ENCODE measurements at places on chromosomes 6 and 20.
A peak's percentile ranks its signal among the peaks of the same experiment; 100 is the strongest.

- no peak for DNase-seq
Measured at GRCh38 chr6:155315516-155315871, 1.2 kb upstream of the TFB1M start.

DNA sequence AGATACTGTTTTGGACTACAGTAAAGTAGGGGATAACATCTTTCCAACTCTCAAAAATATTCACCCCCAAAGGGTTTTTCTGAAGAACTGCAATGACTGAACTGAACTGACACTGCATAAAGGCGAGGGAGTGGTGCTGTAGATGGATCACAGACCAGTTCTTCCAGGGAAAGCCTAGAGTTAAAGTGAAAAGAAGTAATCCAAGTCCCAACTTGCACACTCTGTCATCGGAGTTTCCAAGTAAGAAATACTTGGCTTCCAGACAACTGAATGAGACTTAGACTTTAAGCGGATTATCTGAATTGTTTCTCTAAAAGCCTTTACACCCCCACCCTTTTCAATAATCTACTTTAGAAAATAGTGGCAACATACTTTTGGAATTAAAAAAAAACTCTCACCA, 134.1 kb upstream of the PREP start:
- DNase-seq: no peak

DNA sequence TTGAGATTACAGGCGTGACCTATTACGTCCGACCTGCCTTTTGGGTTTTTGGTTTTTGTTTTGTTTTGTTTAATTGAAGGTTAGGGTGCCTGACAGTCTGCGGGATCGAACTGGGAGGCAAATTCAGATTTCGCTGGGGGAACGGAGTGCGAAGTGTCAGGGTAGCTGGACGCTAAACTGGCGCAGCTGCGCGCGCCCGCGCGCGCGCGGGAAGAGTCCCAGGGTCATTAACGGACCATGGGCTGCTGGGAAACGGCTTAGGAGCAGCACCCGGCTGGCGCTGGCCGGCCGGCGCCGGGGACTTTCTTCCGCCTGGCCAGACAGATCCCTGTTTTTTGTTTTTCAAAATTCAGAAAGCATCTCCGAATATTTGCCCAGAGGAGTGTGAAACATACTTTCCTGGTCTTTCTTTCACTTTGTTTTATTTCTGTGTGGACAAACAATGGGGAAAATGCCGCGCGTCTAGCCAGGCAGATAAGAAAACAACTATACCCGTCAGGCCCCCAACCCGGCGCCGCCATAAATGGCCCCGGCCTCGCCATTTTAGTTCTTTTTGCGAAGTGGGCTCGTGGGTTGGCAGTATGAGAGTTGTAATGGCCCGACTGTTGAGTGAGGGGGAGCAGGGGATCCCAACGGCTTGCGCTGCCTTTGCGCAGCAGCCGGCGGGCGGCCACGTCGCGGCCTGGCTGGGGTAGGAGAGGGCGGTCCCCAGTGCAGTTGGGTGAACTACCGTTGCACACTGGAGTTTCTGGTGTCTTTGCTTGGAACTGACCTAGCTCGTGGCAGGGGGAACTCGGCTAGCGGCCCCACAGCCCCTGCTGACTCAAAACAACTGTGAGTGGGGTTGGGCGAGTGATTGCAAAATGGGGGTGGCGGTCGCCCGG, 7.1 kb downstream of the HSPA1B start:
- peak; percentile 77 for DNase-seq

- DNase-seq: no peak
Measured at GRCh38 chr20:39107741-39108140, 145.6 kb downstream of the DHX35 start.

DNA sequence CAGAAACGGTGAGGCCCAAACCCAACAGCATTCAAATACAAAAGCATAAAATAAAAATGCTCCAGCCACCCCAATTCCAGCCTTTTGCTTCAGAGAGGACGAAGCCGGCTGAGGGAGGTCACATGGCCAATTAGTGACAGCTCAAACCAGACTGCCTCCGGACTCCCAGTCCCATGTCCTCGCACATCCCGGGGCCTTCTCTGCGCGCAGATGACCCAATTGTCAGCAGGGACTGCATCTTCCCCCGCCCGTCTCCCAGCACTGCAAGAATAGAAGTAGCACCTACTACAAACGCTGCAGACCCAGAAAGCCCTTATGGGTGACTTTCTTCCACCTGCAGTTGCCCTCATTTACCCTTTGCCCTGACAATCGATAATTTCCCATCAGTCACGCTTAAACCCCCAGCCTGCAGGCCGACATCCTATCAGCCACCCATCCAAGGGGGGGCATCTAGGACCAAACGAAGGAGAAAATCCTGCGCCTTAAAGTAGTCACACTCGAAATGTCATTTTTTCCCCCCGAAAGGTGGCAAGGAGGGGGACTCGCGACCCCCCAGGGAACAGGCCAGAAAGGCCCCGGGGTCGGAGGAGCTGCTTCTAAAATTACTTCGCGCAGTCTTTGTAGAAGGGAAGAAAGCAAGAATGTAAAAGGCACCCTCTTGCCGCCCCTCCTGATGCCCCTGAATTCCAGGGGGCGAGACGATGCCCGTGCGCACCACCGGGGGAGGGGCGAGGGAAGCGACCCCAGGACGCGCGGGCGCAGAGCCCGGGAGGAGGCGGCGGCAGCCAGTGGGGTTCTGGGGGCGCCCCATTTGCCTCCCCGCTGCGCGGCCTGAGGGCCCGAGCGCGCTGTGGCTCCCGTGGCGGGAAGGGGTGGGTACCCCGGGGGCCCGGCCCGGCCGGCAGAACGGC, 792 bp downstream of the SLC23A2 start:
- peak; percentile 27 for DNase-seq

DNA sequence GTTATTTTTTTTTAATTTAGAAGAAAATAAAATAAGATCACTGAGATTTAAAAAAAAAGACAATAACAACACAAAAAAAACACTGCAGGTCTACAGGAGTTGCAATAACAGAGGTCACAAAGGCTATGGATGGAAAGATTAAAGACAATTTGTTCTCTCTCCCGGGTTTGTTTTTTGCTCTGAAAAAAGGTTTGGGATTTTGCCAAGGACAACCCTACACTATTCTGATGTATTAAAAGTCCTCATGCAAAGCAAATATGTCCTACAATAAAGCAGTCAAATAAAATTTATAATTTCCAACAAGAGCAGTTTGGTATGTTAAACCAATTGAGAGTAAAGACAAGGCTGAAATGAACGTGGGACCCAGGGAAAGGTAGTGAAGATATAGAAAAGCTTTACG, 55.6 kb downstream of the PTPRK start:
- no peak for DNase-seq

GRCh38 chr6:119444642-119445557, 95.3 kb upstream of the MAN1A1 start:
- no peak for DNase-seq

GRCh38 chr20:18007534-18008292, 38.9 kb downstream of the MGME1 start:
- no peak for DNase-seq

- no peak for DNase-seq
Measured at GRCh38 chr6:153065222-153065621, 62.7 kb upstream of the MTRF1L start.

DNA sequence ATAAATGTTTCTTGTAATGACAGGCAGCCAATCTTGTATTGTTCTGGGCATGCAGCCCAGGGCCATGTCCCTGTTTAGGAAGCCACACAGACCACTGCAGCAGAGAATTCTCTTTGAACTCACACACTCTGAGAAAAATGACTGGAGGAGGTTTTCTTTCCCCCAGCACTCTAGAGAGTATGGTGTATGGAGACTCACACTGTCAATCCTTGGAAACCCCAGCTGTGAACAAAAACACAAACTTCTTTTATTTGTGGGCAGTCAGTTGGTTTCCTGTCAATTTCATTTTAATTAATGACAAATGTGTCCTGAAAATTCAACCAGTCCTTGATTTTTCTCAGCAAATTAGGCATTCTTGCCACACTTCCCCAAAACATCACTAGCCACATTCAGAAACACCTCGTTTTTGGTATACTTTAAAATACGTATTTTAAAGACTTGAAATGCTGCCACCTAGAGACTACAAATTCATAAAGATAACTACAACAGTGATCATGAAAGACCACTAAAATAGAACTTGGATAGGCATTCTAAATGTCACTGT, 52.9 kb upstream of the UFL1 start:
- no peak for DNase-seq

- DNase-seq: no peak
Measured at GRCh38 chr20:57097245-57097915, 169.1 kb downstream of the BMP7 start.

DNA sequence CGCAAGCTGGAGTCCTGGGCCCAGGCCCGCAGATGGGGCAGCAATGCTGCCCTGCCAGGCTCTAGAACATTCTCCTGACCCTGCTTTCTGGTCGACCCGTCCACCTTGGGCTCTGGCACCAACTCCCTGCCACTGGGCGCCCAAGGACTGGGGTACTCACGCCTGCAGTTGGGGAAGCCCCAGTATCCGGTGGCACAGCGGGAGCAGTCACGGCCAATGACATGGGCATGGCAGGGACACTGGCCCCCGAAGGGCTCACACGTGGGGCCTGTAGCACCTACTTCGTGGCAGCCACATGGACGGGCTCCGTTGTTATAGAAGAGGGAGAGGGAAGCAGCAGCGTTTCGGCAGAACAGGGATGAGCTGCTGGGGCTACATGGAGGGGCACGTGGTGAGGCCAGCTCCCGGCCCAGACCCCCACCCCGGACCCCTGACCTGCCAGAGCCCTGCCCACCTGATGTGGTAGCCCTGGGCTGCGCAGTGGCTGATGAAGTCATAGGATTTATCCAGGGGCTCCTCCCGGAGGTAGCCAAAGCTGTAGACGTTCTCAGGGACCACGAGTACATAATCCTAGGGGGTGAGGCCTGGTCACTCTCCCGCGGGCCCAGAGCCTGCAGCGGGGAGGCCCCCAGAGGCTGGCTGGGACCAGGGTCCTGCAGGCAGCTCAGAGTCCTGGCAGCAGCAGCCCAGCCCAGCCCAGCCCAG, 26.0 kb downstream of the ADRM1 start:
- DNase-seq: no peak

DNA sequence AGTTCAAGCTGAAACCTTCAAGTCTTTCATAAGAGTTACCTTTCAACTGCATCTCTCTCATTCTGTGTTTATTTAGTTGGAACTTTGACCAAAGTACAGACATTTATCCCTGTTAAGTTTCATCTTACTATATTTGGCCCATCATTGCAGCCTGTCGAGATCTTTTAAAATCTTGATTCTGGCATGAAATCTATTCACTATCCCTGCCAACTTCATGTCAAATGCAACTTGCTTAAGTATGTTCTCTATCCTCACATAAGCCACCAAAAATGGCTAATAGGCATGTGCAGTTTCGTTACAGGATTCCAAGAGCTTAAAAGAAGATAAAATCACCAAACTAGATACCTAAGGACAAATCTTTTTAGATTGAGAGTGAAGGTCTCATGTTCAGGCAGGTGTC, 117.5 kb upstream of the KCNQ5 start:
- DNase-seq: no peak

DNA sequence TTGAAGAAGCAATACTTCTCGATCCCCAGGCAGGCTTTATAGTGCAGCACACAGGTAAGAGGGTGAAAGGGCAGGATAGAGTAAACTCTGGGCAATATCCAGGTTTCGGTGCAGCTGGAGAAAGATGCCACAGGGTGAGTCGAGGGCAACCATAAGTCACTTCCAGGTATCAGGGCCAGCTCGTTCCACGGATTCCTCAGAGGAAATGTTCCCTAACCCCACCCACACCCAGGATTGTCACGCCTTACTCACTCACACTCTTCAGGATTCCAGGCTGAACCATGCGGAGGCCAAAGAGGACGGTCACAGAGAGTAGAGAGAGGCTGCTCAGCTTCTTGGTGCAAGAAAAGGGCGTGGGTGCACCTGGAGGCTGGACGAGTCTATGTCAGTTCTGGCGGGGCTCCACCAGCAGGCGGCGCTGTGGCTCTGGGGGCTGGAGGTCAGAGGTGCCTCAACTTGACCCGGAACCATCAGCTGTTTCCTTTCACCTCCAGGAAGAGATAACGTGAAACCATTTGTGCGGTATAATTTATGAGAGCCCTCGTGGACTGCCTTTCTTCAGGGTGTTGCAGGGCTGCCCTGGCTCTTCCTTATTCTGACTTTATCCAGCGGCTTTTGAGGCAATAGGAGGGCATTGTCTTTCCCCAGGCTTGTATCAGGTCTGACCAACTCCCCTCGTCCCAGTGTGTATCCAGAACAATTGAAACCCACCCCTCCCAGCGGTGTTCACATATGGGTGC, 14.5 kb upstream of the WFDC12 start:
- no peak for DNase-seq

DNA sequence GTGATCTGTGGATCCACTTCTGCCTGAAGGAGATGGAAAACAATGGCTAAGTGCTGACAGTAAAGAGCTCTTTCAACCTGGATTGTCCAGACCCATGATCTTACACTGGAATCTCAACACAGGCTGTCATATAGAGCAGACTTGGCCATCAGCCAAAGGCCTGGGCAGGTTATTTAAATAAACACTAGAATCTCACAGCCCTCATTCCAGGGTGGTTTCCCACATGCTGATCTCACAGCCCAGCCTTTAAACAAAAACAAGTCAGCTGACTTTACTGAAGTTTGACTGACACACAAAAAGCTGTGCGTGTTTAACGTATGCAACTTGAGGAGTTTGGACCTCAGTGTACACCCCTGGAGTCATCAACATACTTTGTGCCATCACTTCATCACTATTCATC, 28.4 kb downstream of the SYNDIG1 start:
- DNase-seq: no peak

GRCh38 chr6:142953373-142954273, 8.6 kb upstream of the HIVEP2 start:
- no peak for DNase-seq

DNA sequence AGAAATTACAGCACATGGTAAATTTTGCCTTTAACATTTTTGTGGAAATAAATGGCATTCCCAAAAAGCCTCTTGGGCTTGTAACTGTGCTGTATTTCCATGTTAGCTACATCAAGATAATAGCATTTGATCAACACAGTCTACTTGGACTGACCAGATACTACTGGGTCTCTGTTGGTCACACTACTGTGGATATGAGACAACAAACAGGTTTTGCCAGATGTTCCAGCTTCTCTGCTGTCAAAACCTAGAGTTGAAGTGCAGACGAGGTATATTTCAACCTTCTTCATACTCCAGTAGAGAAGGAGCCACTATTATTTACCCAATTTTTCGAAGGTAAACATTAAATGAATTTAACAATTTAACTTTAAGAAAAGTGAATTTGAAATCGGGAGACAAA, 284.7 kb upstream of the CITED2 start:
- no peak for DNase-seq

- no peak for DNase-seq
Measured at GRCh38 chr6:12467706-12468670, 177.8 kb downstream of the EDN1 start.

DNA sequence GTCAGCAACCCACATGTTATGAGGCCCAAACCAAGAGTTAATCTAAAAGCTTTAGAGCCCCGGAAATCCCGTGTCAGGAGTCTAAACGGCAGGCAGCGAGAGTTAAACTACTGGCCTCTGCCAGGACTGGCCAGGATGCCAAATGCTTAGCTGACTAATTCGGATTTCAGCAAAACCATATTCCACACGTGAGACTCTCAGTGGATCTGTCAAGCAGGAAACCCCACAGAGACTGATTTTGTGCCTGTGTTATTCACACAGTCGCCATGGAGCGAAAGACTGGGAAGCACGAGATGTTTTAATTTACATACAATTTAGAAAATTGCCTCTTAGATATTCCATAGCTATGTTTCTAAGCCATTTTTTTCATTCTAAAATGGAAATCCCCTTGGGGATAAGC, 152.9 kb downstream of the RNASET2 start:
- DNase-seq: no peak

GRCh38 chr6:109187399-109188114, 92.2 kb downstream of the CEP57L1 start:
- peak; percentile 12 for DNase-seq
